Fibroblast of lung (primary cell): ENCODE measurements at places on chromosomes 16 and 17. TPM values are rescaled to one million over a fixed set of nuclear protein-coding genes. Genes with fewer than 3 reads are reported as not detected.

DNA sequence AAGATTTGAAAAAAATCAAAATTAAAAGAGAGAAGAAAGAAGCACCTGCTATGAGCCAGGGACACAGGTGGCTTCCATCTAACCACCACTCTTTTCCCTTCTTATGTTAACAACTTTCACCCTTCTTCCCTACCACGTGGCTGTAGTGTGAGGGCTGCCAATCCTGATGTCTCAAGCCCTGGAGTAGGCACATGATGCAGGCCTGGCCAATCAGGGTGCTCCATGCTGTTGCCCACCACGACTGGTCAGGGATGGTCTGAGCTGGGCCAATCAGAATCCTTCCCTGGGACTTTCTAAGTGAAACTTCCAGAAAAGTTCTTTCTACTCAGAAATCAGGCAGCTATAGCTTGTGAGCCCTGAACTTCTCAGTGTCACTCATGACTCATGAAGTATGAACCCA, 140.7 kb downstream of the SDK2 start:
- H3K36me3 ChIP-seq: no peaks in the 10 kb centered on the region
- no peak overlapping the region for H3K27ac ChIP-seq
- H3K27me3 ChIP-seq: no peaks in the 10 kb centered on the region

KRT31 gene
- polyA plus RNA-seq: not detected in 2 replicates

DNA sequence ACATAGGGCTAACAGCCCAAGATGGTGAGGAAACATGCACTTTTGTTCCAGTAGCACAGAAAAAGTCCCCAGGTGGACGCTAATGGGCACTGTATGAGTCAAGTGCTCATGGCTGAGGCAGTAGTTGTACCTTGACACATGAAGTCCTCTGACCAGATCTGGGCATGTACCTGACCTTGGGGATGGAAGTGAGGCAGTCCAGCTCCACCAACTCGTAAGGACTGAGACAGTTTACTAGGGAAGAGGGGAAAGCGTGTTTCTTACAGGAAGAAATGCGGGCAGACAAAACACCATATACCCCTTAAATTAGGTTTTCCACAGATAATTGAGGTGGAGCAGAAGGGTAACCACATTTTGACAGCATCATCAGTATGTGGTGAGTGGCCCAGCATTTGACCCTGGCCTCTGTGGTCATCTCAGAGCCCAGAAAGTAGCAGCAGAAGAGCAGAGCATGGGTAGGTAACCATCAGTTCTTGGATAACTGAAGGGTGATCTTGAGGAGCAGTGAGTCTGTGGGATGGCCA, 32.4 kb upstream of the METTL9 start:
- no peak for DNase-seq
- peaks cover 15% of the 10 kb centered on the region for H3K27me3 ChIP-seq
- no peaks in the 10 kb centered on the region for H3K36me3 ChIP-seq
- no peaks in the 10 kb centered on the region for H3K4me1 ChIP-seq

CHP2 gene
- not detected in 2 replicates for polyA plus RNA-seq

DNA sequence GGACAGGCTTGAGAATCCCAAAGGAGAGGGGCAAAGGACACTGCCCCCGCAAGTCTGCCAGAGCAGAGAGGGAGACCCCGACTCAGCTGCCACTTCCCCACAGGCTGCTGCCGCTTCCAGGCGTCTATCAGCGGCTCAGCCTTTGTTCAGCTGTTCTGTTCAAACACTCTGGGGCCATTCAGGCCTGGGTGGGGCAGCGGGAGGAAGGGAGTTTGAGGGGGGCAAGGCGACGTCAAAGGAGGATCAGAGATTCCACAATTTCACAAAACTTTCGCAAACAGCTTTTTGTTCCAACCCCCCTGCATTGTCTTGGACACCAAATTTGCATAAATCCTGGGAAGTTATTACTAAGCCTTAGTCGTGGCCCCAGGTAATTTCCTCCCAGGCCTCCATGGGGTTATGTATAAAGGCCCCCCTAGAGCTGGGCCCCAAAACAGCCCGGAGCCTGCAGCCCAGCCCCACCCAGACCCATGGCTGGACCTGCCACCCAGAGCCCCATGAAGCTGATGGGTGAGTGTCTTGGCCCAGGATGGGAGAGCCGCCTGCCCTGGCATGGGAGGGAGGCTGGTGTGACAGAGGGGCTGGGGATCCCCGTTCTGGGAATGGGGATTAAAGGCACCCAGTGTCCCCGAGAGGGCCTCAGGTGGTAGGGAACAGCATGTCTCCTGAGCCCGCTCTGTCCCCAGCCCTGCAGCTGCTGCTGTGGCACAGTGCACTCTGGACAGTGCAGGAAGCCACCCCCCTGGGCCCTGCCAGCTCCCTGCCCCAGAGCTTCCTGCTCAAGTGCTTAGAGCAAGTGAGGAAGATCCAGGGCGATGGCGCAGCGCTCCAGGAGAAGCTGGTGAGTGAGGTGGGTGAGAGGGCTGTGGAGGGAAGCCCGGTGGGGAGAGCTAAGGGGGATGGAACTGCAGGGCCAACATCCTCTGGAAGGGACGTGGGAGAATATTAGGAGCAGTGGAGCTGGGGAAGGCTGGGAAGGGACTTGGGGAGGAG, at the start of gene CSF3:
CSF3 (plus strand) TSS at position 436 of the 993 bp plus-strand sequence; CDS start at position 471, 35 bp downstream.
- peaks cover 7% of the 10 kb centered on the region for H3K36me3 ChIP-seq
- DNase-seq: peak; percentile 41
- H3K27ac ChIP-seq: no peak within 1 kb of the TSS
- no peaks in the 10 kb centered on the region for H3K27me3 ChIP-seq
- H3K4me1 ChIP-seq: peaks cover 15% of the 10 kb centered on the region

DNA sequence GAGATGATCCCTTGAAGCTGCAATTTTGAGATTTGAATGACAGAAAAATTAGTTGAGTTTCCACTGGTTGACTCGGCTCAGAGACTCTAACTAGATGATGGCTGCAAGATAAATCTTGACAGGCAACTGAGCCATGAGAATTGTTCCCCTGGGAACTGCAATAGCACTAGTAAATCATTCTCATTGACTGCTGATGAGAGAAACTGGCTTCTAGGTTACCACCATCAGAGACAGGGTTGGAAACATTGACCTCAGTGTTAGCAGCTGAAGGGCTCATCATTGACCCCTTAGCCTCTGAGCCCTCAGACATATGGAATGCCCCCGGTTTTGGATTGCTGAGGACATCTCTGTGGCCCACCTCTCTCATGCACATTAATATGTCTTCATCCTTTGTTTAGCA, 125.4 kb upstream of the COX10 start:
- H3K36me3 ChIP-seq: no peaks in the 10 kb centered on the region
- H3K27ac ChIP-seq: no peak overlapping the region

DNA sequence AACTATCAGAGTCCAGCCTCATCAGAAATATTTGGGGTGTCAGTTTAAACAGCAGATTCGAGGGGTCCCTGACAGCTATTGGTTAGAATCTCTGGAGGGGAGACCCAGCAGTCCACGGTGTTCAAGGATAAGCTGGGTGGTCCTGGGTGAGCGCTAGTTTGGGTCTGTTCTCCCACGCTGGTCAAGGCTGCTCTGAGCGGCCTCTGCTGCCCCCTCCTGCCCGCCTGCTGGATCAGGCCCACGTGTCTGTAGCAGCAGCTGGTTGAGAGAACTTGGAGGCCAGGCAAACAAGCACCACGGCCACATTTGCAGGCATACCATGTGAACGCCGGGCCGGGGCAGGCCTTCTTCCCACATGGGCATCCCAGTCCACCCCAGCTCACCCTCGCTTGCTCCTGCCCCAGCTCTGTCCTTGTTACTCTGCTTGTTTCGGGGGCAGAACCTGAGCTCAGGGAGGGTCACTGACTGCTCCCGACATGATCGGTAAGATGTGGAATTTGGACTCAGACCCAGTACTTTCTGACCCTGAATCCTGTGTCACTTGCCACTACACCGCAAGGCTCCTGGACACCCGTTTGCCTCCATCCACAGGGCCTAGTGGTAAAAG, 7.4 kb downstream of the FOXF1 start:
- no peaks in the 10 kb centered on the region for H3K27me3 ChIP-seq
- peak; percentile 69 for DNase-seq
- peaks cover 23% of the 10 kb centered on the region for H3K4me1 ChIP-seq
- no peak overlapping the region for H3K4me3 ChIP-seq
- peaks cover 30% of the 10 kb centered on the region for H3K36me3 ChIP-seq
- peak overlapping the region; percentile 97 for H3K27ac ChIP-seq
